SK-N-SH (cell line): ENCODE measurements at places on chromosomes 12 and 14.
A peak's percentile ranks its signal among the peaks of the same experiment; 100 is the strongest.

DNA sequence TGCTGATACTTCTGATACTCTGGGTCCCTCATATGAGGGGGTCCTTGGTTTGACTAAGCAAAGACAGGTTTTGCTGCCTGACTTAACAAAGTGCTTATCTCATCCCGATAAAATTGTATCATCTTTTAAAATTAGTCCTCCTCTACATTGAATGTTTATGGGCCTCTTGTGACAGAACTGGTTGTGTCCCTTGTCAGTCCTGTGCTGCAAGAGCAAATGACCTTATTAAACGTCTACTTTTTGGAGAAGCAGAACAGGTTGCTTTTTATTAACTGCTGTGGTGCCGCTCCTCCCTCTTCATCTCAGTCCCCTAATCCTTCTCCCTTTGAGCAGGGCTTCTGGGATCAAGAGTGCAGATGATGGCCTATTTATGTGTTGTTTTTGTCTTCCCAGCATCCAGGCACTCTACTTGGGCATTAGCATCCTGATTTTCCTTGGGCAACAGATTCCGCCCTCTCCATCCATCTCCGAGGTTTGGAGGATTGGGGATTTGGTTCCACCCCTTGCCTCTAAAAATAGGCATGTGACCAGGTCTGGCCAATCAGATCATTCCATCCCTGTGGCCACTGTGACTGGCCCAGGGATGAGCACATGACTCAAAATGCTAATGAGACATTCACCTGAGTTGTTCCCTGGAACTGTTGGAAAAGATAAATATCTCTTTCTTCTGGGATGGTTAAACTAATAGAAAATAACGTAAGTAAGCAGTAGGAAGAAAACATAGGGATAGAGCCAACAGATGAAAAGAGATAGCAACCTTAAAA is 2.9 kb upstream of the DENR start:
- DNase-seq, result peak; percentile 38

GRCh38 chr14:104978746-104979691 is 845 bp upstream of the AHNAK2 start:
- no peak for DNase-seq

GRCh38 chr14:98612434-98613200 is 659.4 kb downstream of the BCL11B start:
- no peak for DNase-seq

DNA sequence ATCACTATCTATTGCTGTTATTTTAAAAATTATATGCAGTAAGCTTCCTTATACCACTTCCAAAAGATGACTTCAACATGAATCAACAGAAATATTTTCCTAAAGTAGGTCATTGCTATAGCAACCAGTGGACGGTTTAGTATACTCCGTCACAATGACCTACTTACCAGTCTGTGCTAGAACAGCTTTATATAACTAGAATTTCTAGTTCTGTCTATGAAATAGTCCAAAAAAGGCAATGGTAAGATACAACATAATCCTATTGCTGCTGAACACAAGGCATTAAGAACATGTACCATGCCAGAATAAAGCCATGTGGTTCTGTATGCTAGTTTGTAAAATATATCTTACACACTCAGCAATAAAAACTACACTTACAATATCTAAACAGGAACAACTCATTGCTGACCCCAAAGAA is 40.7 kb upstream of the MTERF2 start:
- peak; percentile 52 for DNase-seq

GRCh38 chr12:79732638-79733037 is 41.9 kb upstream of the PAWR start:
- DNase-seq, result no peak

DNA sequence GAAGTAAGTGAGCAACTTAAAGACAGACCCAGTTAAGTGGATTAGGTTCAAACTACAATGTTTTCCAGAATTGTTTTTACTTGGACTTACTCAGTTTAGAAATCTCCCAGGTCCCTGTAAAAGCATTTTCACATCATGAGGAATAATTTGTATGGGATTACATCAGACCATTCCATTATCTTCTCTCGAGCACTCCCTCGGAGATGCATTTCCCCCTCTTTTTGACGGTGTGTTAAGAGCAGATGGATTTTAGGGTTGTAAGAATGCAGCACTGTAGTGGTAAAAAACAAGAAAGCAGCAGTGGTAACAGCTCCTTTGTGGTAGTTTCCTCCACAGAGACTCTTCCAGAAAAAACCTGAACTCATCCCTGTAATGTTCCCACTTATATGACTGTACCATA is 488.4 kb downstream of the BCAT1 start:
- DNase-seq, result no peak

GRCh38 chr12:2642176-2642892 is 152.4 kb upstream of the FKBP4 start:
- DNase-seq, result no peak

GRCh38 chr12:117279606-117280005 is 81.8 kb downstream of the NOS1 start:
- DNase-seq, result no peak

DNA sequence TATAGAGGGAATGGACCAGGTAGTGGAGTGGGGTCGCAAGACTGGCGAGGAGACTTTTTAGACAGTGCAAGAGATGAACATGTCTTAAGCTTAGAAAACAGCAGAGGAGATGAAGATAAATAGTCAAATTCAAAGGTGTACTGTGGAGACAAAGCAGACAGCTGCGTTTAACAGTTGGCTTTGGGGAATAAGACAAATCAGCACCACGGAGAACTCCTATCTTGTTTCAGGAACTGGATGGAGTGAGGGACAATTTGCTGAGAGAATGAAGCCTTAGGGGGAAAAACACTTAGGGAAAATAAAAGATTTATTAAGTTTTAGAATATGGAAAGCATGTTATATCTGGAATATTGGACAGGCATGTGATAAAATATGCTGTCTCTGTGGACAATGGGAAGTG is 458.8 kb downstream of the GLT1D1 start:
- no peak for DNase-seq
